ENCODE measurements at places on chromosomes 7 and 10. TPM values are rescaled to one million over a fixed set of nuclear protein-coding genes. Genes with fewer than 3 reads are reported as not detected.

The PON1 gene
- not detected for total RNA-seq

The EN2 gene
- not detected for total RNA-seq

The NUDT13 gene
- total RNA-seq: 1.7 TPM

The ANXA11 gene
- total RNA-seq: 222 TPM

The RASSF4 gene
- 0.55 TPM for total RNA-seq

The TFEC gene
- total RNA-seq: not detected

The SPACDR gene
- total RNA-seq: 0.51 TPM

DNA sequence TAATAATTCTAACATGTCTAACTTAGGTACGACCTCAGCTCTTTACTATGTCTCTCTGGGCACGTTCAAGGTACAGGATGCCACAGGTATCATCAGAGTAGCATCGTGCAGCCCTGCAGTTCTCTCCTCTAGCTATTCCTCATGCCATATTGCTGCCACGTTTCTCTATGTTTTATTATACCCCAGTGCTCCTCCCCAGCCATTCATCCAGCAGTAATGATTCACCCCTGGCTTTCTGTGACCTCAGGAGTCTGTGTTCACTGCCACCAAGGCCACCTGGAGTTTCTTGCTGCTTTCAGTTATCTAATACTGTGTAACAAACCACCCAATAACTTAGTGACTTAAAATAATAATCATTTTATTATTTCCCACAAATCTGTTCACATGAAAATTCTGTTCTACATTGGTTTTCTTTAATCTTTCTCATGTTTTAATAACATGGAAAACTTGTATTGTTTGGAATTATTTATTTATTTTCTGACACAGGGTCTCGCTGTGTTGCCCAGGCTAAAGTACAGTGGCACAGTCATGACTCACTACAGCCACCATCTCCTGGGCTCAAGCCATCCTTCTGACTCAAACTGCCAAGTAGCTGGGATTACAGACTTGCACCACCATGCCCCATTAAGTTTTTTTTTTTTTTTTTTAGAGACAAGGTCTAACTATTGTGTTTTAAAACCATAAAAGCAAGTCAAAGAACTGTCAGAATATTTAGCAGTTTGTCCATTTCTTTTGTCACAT, 21.8 kb downstream of the REEP3 start:
- peak; percentile 33 for DNase-seq

GRCh38 chr7:33981671-33982424, 76.5 kb downstream of the BMPER start:
- peak; percentile 52 for DNase-seq

GRCh38 chr10:77974396-77975074, 48.0 kb upstream of the DLG5 start:
- DNase-seq: no peak

- no peak for DNase-seq
Measured at GRCh38 chr7:95334447-95334846, 10.1 kb upstream of the PON1 start.

GRCh38 chr7:132290021-132290420, 286.2 kb downstream of the PLXNA4 start:
- DNase-seq: no peak

DNA sequence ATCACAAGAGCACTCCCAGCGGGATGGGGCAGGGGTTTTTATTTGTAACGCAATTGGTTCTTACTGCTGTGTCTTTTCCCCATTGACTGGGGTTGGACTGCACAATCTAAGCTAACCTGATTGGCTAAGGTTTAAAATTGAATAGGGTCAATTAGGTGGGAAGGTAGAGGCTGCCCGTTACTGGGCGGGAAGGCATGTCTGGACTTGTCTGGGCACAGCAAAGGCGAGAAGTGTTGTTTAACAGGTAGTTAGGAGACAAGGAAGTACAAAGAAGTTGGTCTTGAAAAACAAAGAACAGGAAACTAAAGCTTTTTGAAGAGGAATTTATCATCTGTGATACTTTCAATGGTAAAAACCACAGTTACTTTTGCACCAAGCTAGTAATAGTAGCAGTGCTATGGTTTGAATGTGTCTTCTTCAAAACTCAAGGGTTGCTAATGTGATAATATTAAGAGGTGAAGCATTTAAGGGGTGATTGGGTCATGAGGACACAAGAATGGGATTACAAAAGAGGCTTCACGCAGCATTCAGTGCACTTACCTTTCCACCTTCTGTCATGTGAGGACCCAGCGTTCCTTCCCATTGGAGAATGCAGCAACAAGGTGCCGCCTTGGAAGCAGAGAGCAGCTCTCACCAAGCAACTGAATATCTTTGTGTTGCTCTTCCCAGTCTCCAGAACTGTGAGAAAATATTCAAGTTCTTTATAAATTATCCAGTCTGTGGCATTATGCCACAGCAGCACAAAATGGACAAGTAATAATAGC, 875.5 kb upstream of the SORCS1 start:
- no peak for DNase-seq

- DNase-seq: no peak
Measured at GRCh38 chr10:21385996-21386585, 139.4 kb downstream of the SKIDA1 start.

DNA sequence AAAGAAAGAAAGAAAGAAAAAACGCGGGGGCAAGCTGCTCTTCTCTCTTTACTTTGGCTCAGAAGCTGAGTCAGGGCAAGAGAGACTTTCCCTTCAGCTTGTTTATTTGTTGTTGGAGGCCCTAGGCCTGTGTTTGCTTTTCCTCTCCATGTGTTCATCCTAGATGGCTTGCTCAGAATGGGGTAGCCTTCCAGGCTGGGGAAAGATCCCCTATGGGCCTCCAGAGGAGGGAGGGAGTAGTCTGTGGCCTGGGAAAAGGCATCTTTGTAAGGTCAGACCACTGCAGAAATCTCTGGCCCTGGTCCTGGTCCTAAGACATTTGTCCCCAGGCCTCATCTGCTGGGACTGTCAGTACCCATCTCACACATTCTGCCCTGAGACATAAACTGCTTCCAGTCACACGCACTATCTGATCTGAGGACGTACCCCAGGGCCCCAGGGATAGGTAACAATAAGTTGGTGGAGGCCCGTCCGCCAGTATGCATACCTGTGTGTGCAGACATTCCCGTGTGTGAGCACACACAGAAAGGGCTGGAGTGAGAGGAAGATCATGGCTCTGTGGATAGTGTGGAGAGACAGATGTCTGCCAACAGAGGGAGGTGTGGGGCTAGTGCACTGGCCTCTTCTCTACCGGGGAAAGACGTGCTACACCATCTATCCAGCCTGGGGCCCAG, 4.9 kb upstream of the SCD start:
- peak; percentile 52 for DNase-seq

- DNase-seq: no peak
Measured at GRCh38 chr10:112240441-112240840, 42.8 kb upstream of the TECTB start.

DNA sequence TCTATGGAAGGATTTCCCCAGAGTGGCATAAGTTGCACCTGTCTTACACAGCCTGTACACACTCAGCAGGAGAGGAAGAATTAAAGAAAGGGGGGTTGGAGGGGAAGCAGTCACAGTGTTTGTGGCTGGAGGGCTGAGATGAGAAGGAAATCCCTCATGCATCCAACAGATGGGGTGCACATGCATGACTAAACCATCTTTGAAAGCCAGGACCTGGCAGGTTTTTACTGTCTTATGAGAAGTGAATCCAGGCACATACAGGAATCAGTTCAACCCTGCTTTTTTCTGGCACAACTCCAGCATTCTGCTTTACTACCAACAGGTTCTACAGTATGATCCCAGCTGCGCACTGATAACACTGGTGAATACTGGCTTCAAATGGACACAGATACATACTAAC, 107.7 kb downstream of the CACNA2D1 start:
- DNase-seq: peak; percentile 11

- DNase-seq: no peak
Measured at GRCh38 chr10:35504132-35504531, 101.0 kb upstream of the GJD4 start.

- no peak for DNase-seq
Measured at GRCh38 chr7:26534649-26535482, 243.2 kb downstream of the SNX10 start.

- no peak for DNase-seq
Measured at GRCh38 chr10:53606981-53607380, 834.4 kb upstream of the MBL2 start.

- DNase-seq: no peak
Measured at GRCh38 chr7:115252461-115252860, 330.6 kb downstream of the MDFIC start.

DNA sequence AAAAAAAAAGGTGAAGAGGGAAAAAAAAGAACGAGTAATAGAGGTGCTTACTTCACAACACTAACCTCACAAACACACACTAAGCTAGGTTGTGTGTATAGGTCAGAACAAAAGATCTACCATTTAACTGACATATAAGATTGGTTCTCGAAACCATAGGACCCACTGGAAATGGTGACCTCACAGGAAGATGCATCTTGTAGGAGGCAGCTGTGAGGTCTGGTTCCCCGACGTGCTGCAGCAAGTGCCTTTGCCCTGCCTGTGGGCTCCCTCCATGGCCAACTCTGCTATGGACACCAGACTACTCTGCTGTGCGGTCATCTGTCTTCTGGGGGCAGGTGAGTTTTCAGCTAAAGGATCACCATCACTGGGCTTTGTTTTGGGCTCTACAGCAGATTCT, 133.8 kb upstream of the PRSS1 start:
- DNase-seq: no peak

GRCh38 chr10:74058658-74059057, 60.7 kb downstream of the VCL start:
- no peak for DNase-seq

- peak; percentile 84 for DNase-seq
Measured at GRCh38 chr7:41886262-41886900, 183.5 kb upstream of the INHBA start.

DNA sequence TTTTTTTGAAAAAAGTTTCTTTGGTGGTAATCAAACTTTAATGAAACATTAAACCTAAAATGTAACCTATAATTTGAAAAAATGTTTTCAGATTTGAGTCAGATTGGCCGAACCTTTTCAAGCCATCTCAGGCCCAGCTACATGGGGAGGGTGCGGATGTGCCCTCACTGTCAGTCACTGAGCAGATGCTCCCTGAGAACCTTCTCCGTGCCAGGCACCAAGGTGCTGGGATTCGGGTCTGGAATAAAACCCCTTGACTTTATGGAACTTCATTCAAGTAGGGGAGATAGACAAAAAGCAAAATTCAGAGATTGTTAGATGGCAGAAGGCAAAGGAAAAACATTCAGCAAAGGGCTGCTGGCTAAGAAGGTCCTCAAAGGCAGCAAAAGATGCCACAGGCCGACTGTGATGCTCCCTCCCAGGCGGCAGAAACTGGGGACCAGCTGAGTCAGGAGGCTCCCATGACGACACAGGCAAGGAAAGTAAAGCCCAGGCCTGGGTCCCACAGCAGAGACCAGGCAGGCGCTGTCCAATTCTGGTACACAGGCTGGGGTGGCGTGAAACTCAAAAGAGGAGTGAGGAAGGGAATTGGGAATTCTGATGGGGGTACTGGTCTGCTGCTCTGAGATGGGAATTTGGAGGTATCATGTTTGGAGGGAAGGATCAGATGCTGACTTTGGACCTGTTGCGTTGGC, 82.2 kb upstream of the DDC start:
- DNase-seq: no peak

- DNase-seq: no peak
Measured at GRCh38 chr7:20510573-20510900, 104.9 kb upstream of the ABCB5 start.

DNA sequence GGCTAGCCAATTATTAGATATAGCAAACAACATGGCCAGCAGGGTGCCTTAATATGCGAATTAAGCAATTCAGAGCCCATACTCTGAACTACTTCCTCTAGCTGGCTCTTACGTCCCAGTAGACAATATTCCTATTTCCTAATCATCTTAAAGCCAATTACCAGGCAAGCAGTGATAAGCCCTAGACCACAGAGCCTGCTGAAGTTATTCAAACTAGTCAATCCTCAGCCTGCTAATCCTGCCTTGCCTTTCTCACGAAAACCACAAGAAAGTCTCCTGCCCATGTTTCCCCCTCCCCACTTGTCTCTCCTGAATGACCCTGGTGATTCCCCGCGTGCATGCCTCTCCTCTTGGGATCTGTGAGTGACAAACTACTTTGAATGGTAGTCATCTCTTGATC, 86.8 kb upstream of the CACNA2D1 start:
- no peak for DNase-seq

DNA sequence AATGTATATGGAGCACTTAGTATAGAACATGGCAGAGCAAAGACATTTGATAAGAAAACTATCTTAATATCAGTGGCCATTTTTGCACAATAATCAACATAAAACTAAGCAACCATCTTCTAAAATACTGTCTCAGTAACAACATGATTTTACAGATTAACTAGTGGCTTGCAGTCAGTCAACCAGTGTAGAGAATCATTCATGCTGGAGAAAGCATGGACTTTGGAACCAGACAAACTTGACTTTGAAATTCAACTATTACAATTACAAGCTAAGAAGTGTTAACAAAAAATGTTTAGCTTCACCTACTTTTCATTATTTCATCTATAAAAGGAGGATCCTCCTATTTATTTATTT, 27.7 kb downstream of the CUBN start:
- DNase-seq: no peak

DNA sequence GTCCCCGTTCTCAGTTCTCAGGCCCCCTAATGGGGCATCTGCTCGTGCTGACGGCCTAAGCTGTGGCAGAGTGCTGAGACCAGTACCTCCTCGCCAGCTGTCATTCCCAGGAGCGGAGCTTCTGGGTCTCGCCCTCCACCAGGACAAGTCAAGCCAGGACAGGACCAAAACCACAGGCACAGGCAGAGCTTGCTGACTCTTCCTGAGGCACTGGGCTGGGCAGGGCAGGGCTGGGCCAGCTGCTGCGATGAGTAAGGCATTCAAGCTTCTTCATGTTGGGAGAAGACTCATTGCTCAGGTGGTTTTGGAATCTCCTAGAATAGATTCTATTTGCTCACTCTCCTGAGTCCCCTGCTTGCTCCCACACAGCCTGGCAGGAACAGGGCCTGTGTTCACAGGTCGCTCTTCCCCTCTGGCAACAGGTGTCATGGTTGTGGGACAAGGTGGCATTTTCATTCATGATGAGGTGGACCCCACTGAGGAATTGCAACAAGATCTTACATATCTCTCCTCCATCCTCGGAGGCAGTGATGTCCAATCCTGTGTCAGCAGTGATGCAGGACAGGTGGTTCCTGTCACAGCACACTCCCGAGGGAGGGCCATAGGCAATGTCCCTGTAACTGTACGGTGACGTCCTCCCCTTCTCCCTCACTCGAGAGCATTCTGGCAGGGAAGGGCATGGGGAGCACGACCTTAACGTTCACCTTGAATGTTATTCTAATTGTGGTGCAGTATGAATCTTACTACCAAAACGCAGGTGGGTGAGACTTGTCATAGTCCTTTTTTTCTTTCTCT, 17.0 kb upstream of the SH3PXD2A start:
- peak; percentile 80 for DNase-seq

DNA sequence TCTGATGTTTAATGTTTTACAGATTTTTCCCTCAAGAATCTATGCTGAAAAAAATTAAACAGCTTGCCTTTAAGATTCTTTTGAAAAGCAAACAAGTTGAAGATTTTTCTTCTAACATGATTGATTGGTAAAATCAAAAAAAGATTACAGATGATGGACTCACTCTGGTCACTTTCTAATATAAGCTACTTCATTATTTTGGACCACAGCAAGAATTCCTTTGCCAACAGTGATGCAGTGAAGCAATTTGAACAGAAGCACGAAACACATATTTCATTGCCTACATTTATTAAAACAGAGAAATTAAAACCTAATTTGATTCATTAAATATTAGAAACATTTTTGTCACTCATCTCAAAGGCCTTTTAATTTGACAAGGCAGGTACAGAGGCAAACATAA, 82.1 kb upstream of the SGCE start:
- no peak for DNase-seq
